Endothelial cell (in vitro differentiated cells): ENCODE measurements at places on chromosomes 12 and 14. TPM values are rescaled to one million over a fixed set of nuclear protein-coding genes. Genes with fewer than 3 reads are reported as not detected.

GRCh38 chr12:12020762-12021161 is 50.0 kb upstream of the BCL2L14 start:
- no peaks in the 10 kb centered on the region for H3K36me3 ChIP-seq
- H3K27me3 ChIP-seq = peaks cover 3% of the 10 kb centered on the region
- no peak overlapping the region for H3K27ac ChIP-seq
- H3K4me1 ChIP-seq = peaks cover 44% of the 10 kb centered on the region

- H3K4me1 ChIP-seq = peaks cover 33% of the 10 kb centered on the region
- no peaks in the 10 kb centered on the region for H3K36me3 ChIP-seq
- H3K27me3 ChIP-seq = peaks cover 4% of the 10 kb centered on the region
- DNase-seq = no peak
- H3K4me3 ChIP-seq = no peak overlapping the region
Observed at GRCh38 chr12:46453428-46453827, 80.9 kb upstream of the SLC38A2 start.

GRCh38 chr14:94946244-94946643 is 176.3 kb upstream of the GSC start:
- no peak overlapping the region for H3K4me3 ChIP-seq
- no peak for DNase-seq
- H3K36me3 ChIP-seq = no peaks in the 10 kb centered on the region
- H3K27ac ChIP-seq = no peak overlapping the region

DNA sequence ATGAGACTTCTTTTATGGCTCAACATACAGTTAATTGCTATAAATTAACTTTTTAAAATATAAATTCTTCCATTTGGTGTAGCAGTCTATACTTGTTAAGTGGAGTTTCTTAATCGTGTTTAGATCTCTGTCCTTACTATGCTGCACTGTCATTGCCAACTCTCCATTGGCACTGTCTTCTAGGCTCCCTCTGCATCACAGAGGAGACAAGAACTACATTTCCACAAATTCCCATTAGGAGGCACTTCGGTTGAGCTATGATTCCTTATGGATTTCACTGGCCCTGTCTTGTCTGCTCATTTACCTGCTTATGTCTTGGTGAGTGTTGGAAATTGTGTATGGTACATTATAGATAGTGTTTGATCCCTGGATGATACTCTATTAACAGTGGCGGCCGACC is 630.9 kb upstream of the ATXN7L3B start:
- H3K4me1 ChIP-seq = no peaks in the 10 kb centered on the region
- no peak for DNase-seq
- no peak overlapping the region for H3K27ac ChIP-seq
- H3K36me3 ChIP-seq = no peaks in the 10 kb centered on the region
- no peaks in the 10 kb centered on the region for H3K27me3 ChIP-seq

- no peaks in the 10 kb centered on the region for H3K36me3 ChIP-seq
- no peaks in the 10 kb centered on the region for H3K4me1 ChIP-seq
- H3K27me3 ChIP-seq = peaks cover 14% of the 10 kb centered on the region
- DNase-seq = no peak
- H3K4me3 ChIP-seq = no peak overlapping the region
Observed at GRCh38 chr14:77065851-77066577, 32.0 kb upstream of the CIPC start.

DNA sequence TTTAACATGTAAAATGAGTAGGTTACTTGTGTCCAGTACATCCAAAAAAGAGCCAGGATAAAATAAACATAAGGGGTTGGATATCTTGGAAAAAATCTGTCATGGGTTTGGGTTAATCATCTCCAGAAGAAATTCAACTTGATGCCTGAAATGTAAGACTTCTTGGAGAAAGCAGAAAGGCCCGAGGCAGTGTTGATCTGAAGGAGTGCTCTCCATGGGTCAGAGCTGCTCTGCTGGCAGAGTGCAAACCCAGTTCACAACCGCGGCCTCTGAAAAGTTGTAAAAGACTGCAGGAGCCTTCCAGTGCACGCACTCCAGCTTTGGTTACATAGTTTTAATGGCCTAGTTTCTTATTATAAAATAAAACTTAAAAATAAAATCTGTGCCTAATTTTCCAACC is 97.3 kb upstream of the ALX1 start:
- H3K27me3 ChIP-seq = no peaks in the 10 kb centered on the region
- H3K4me1 ChIP-seq = no peaks in the 10 kb centered on the region
- no peak overlapping the region for H3K27ac ChIP-seq

DNA sequence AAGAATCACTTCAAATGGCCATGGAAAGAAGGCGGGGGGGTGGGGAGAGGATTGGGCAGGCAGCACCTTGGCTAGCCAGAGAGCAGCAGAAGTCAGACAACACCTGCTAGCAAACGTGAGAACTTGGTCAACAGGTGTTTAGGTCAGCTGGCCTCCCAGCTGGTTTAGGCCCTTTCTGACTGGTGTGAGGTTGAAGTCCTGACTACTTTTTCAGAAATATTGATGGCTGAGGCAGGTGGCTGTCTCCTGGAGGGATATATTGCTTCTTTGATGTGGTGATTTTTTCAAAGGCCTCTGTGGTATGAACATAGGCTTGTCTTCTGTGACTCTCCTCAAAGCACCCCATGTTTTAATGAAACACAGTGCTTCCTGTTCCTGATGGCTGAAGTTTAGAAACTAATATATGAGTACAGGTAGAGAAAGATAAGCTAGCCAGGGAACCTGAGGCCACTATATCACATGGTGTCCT is 238.2 kb upstream of the SSTR1 start:
- no peaks in the 10 kb centered on the region for H3K4me1 ChIP-seq
- H3K4me3 ChIP-seq = no peak overlapping the region
- no peaks in the 10 kb centered on the region for H3K36me3 ChIP-seq

DNA sequence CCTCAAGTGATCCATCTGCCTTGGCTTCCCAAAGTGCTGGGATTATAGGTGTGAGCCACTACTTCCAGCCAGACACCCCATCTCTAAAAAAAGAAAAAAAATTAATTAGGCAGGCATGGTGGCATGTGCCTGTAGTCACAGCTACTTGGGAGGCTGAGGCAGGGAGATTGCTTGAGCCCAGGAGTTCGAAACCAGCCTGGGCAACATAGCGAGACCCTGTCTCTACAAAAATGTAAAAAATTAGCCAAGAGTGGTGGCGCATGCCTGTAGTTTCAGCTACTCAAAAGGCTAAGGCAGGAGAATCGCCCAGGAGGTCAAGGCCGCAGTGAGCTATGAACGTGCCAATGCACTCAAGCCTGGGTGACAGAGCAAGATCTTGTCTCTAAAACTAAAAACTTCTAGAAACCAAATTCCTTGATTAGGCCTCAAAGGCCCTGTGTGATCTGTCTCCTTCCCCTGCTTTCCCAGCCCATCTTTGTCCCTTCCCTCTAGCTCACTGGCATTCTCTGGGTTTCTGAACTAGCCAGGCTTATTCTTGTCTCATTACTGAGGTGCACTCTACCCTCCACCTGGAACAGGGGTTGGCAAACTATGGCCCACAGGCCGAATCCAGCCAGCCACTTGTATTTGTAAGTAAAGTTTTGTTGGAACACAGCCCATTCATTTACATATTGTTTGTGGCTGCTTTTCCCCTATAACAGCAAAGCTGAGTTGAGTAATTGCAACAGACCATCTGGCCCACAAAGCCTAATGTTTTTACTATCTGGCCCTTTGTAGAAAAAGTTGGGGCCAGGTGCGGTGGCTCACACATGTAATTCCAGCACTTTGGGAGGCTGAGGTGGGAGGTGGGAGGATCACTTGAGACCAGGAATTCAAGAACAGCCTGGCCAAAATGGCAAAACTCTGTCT is 17.2 kb upstream of the TPCN1 start:
- H3K27ac ChIP-seq = no peak overlapping the region
- peaks cover 6% of the 10 kb centered on the region for H3K4me1 ChIP-seq
- no peaks in the 10 kb centered on the region for H3K36me3 ChIP-seq
- no peak for DNase-seq
- peaks cover 1% of the 10 kb centered on the region for H3K27me3 ChIP-seq
- H3K4me3 ChIP-seq = no peak overlapping the region

DNA sequence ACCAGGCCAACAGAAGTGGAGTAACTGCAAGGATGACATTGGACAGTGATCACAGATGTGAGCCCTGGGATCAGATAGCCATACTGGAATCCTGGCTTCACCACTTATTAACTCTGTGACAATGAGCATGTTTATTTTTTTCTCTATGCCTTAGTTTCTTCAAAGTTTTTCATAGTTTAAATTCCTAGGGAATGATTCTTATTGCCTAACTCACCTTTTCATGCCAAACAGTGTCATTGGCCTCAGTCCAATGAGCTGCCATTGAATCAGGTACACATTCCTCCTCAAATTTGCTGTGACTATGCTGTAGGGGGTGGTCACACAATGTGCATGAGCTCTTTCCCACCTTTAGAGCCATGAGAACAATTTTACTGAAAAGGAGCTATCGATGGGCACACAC is 342.3 kb downstream of the SYT1 start:
- H3K36me3 ChIP-seq = no peaks in the 10 kb centered on the region
- H3K4me1 ChIP-seq = no peaks in the 10 kb centered on the region
- no peak overlapping the region for H3K4me3 ChIP-seq
- H3K27ac ChIP-seq = no peak overlapping the region

DNA sequence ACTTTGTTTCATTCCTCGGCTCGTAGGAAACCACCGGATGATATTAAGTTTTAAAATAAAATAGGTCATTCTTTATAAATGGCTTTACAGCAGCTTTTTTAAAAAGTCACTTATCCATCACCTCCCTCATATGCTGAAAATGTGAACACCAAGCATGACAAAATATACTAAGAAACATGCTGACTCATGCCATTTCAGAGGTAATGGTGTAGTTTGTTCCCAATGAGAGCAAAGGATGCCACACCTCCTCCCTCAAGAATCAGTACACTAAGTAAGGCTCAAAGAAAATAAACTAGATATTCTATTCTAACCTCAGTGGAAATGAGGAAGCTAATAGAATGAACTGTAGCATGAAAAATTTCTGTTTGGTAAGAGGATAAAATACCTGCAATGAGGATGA is 5.5 kb upstream of the DIO2 start:
- no peaks in the 10 kb centered on the region for H3K36me3 ChIP-seq
- no peak overlapping the region for H3K27ac ChIP-seq
- H3K4me3 ChIP-seq = no peak overlapping the region
- DNase-seq = no peak
- H3K27me3 ChIP-seq = no peaks in the 10 kb centered on the region

DNA sequence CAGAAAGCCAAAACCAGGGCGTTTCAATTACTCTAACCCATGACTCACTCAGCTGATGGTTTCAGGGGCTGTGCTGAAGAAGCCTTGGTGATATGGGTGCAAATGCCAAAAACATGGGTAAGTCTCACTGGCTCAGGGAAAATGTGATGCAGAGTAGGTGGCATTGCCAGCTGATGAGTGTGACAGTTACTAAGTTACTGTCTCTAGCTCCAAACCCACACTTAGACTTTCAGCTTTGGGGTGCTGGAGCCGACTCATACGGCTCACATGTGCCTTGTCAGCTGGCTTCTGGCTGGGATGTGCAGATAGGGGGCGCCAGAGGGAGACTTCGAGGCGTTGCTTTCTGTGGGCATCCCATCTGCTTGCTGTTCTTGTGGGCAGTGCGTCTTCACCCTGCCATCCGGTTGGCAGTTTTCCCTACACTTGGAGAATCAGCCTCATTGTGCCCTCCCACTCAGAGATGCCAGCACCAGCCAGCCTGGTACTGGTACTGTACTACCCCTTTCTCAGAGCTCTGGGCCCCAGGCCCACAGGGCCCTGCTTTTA is 11.1 kb upstream of the KRT7 start:
- H3K27ac ChIP-seq = no peak overlapping the region
- H3K27me3 ChIP-seq = no peaks in the 10 kb centered on the region
- no peak overlapping the region for H3K4me3 ChIP-seq
- H3K36me3 ChIP-seq = no peaks in the 10 kb centered on the region

The SERPINA3 gene
- not detected for total RNA-seq
